ENCODE measurements at places on chromosomes 3 and 15.
A peak's percentile ranks its signal among the peaks of the same experiment; 100 is the strongest.

GRCh38 chr3:64766440-64766839, 78.6 kb upstream of the ADAMTS9 start:
- DNase-seq, result no peak

DNA sequence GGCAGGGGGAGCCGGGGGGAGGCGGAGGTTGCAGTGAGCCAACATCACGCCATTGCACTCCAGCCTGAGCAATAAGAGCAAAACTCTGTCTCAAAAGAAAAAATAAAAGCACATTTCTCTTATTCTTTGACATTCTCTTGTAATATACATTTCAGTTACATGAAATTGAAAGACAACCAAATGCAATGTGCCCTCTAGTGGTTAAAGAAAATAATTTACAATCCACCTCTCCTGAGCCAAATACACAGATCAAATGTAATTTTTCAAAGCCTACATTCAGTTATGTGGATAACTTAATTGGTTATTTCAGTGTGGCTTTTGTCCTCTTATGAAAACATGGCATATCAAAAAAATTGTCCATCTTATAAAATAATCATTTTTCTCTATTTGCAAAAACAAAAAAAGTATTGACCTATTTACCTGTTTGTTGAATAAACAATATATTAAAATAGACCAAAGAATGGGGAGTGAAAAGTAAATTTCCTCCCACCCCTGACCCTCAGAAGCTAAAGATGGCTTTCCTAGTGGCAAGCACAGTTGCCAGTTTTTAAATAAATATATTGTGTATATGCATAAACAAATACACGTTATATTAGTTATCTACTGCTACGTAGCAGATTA, 14.2 kb upstream of the U2SURP start:
- DNase-seq, result peak; percentile 67

- DNase-seq, result peak; percentile 41
Measured at GRCh38 chr15:65833501-65834205, 35.6 kb upstream of the RAB11A start.

DNA sequence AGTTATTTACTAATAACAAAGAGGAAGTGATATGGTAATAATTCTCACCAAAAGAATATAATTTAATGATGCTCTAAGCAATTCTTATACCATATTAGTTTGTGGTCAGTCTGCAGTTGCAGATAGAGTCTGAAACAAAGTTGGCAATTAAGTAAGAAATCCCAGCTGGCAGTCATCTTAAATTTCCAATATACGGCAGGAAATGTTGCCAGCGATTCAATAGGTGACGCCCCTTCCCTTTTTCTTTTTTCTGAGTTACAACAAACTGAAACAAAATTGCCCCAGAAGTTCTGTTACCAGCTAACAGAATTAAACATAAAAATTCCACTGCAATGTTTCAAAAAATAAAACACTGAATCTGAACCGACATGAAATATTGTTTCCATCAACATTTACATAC, 26.7 kb downstream of the LRRFIP2 start:
- DNase-seq, result peak; percentile 68

GRCh38 chr15:56252386-56252785, 8.7 kb upstream of the RFX7 start:
- DNase-seq, result no peak

- DNase-seq, result no peak
Measured at GRCh38 chr3:69930564-69930963, 69.0 kb upstream of the SAMMSON start.

- no peak for DNase-seq
Measured at GRCh38 chr3:133675631-133676335, 14.0 kb upstream of the TOPBP1 start.

DNA sequence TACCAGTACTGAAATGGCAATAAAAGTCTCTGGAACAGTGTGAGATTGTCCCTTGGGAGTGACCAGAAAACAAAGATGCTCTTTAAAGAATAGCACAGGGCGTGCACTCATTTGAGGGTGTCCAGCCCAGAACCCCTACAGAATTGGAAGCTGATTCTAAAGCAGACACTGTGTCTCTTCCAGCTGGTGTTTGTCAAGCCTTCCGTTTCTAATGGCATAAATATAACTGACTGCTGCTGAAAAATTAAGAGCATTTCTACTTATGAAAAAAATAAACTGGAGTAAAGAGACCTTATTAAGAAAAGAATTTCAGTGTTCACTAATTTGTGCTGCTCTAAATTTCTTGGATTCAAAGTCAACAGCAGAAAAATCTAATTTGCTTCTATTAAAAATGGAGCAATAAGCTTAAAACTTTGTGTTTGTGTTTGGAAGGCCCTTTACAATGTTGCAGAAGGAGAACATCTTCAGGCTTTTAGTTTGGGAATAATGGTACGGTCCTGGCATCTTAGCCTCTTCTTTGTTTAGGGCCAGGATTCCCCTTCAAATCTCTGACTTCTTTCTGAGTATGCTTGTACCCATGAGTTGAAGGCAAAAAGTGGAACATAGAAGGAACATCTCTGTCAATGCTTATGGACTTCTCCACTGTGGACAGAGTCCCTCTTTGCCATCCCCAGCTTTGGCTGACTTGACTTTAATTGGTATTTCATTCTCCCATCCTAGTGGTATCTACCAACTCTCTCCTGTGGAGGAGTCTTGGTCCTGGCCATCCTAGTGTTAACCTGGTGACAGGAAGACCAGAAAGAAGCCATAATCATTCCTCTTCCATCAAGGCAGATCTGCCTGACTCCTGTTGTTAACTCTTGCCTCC, 65.9 kb downstream of the THSD4 start:
- DNase-seq, result no peak

GRCh38 chr3:184176377-184177330, 2.0 kb downstream of the AP2M1 start:
- peak; percentile 89 for DNase-seq

- DNase-seq, result no peak
Measured at GRCh38 chr3:181417748-181418147, 294.0 kb upstream of the SOX2 start.

- DNase-seq, result no peak
Measured at GRCh38 chr15:67481680-67482079, 39.3 kb upstream of the C15orf61 start.

DNA sequence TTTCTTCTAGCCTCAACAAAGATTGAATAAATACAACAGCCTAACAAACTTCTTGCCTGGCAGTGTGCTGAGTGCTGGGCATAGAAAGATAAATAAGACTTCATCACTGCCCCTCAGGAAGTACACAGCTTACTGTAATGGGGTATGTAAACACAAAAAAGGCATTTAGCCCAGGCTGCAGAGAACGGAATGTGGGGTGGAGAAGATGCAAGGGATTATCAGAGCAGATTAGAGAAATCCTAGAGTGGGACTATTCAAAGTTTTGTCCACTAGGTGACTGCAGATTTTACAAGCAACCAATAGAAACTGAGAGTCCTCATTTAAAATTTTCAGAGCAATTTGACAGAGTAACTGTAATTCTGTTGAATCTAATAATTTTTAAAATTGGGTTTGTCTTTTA, 35.4 kb upstream of the TSC22D2 start:
- DNase-seq, result no peak

- no peak for DNase-seq
Measured at GRCh38 chr15:67174864-67175573, 79.4 kb downstream of the AAGAB start.

DNA sequence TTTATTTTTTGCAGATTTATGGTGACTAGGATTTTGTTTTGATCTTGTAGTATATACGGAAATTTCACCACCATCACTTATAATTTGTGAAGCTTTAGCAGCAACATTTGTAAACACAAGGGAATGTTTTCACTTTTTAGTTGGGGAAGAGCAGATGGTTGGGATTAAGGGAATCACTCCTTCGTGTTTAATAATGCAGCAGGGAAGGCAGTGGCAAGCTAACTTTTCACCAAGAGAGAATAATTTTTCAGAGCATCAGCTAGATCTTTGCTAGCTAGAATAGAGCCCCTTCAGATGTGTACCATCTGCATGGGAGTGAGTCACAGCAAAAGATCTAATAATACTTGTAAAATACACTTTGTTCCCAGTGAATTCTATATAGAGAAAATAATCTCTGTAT, 632.7 kb downstream of the CADM2 start:
- DNase-seq, result no peak

- no peak for DNase-seq
Measured at GRCh38 chr3:6746443-6746842, 114.5 kb upstream of the GRM7 start.

DNA sequence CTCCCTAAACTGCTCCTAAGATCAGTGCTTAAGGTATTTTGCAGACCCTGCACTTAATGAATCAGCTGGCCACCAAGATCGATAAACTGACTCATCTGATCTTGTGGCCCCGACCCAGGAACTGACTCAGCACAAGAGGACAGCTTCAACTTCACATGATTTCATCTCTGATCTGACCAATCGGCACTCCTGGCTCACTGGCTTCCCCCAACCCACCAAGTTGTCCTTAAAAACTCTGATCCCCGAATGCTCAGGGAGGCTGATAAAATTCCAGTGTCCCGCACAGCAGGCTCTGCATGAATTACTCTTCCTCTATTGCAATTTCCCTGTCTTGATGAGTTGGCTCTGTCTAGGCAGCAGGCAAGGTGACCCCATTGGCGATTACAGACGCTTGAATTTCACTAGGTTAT, 13.5 kb downstream of the HTR3E start:
- no peak for DNase-seq

DNA sequence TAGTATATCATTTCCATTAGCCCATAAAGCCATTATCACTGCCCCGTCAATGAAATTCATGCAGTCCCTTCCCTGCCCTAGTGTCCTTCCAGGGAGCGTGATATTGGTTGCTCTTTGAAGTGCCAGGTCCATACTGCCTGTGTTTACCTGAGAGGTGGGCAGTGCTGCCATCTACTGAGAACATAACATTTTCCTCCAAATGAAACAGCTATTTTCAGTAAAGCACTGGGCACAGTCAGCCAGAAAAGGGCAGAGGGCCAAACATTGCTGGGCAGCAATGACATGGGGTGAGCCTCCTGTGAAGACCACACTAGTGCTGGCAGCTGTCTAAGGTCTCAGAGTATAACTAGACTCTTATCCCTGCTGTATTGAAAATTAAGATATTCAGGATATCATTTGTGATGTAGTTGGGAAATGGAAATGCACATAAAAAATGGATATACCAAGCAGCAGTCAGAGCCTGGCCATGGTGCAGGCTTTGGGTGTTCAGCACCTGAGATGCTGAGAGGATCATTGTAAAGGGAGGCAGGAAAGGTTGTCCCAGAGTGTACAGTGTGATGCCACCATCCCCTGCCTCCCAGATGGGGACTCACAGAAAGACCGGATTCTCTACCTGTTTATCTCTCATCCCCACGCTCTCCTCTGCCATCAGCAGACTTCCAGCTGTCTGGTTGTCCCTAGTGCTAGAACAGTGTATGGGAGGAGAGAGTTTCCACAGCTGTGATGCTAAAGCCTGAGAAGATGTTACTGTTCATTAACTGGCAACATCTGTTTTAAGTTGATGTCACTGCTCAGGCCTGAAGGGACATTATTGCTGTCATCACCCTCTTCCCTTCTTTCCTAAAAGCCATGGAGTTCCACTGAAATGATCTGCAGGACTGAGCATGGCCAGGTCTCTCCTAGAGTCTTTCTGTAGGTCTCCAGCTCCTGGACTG, 108.8 kb downstream of the ARNT2 start:
- no peak for DNase-seq

- no peak for DNase-seq
Measured at GRCh38 chr15:79332824-79333510, 22.1 kb downstream of the TMED3 start.

DNA sequence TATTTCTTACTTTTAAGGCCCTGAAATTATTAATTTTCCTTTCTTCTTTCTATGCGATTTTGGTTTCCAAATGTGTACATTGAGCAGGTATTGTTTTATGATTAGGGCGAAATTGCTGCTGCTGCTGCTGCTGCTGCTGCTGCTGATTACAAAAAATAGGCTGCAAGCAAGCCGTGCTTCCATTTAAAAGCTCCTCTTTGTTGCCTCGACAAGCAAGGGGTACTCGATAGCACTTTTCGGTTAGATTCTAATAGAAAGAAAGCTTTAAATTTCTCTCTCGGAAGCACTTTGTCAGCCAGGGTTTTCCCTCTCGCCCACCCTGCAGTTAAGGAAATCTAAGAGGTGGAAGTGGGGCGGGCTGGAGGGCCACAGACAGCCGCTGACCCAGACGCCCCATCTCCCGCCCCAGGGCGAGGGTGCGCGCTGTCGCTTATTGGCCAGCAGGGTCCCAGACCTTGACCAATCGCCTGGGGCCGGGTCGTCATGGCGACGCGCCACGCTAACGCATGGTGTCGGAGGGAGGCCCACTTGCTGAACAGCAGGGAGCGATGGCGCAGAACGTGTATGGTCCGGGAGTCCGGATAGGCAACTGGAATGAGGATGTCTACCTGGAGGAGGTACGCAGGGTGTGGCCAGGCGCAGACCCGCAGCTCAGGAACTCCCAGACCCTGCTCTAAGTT, at the start of gene CFAP161:
Gene CFAP161, plus strand, starts transcription at position 489 of the 680 bp plus-strand sequence. Its CDS starts 60 bp downstream, at position 549.
- DNase-seq, result peak; percentile 32

GRCh38 chr15:55942332-55942731, 51.1 kb downstream of the NEDD4 start:
- DNase-seq, result peak; percentile 39

DNA sequence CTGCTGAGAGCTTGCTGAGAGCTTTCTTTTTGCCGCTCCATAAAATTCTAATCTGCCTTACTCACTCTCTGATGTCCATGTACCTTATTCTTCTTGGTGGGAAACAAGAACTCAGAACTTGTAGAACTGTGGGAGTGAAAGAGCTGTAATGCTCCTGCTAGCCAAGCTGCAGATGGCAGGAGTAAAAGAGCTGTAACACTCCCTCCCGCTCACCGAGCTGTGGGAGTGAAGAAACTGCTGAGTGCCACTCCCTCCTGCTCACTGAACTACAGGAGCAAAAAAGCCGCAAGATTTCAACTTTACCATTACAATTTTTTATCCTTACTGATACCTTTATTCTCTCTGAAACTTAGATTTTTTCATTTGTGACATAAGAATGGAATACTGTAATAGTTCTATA, 199.1 kb downstream of the SI start:
- DNase-seq, result no peak

DNA sequence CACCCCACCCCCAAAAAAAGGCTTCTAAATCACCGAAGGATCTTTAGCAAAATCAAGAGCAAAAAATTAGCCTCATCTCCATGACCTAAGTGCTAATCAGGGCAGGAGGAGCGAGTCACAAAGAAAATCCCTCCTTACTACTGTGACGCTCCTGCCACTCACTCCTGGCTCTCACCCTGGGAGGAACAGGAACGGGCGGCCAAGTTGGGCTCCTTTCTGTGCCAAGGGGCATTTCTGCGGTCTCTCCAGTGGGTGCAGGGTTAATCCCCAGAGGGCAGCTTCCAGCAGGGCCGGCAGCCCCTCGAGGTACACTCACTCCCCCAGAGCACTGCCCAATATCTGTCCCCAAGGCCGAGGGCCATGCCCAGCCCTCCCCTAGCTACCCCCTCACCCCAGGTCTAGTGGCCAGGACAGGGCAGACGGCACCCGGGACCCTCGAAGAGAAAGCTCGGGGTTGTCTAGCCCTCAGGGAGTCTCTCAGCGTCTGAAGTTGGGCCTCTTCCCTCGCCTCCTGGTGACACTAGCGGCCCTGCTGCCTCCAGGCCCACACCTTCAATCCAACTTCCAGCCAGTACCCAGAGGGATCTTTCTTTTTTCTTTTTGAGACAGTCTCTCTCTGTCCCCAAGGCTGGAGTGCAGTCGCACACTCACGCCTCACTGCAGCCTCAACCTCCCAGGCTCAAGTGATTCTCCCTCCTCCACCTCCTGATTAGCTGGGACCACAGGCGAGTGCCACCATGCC, 706 bp downstream of the CAV3 start:
- no peak for DNase-seq

Measured in suppressor macrophage treated with lipopolysaccharide for 4 hours (primary cell).